AG08396 (cell line): ENCODE measurements at places on chromosomes 11 and 22.

GRCh38 chr11:27217496-27217895, 145.5 kb downstream of the CCDC34 start:
- DNase-seq: no peak

DNA sequence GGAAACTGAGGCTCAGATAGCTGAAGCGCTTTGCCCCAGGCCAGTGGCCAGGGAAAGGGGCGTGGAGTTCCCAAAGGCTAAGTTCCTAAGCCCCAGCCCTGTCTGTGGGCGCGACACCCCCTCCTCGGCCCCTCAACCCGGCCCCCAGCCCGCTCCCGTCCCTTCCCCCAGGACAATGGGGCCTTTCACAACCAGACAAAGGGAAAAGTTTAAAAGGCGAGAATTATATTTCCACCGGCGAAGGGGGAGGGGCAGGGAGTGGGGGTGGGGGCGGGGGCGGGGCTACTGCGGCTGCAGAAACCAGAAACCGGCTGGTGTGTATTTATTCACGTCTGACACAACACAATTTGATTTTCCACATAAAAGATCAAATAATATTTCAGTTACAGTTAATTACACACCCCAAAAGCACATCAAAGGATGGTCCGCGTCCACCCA, 192.1 kb downstream of the MN1 start:
- no peak for DNase-seq

DNA sequence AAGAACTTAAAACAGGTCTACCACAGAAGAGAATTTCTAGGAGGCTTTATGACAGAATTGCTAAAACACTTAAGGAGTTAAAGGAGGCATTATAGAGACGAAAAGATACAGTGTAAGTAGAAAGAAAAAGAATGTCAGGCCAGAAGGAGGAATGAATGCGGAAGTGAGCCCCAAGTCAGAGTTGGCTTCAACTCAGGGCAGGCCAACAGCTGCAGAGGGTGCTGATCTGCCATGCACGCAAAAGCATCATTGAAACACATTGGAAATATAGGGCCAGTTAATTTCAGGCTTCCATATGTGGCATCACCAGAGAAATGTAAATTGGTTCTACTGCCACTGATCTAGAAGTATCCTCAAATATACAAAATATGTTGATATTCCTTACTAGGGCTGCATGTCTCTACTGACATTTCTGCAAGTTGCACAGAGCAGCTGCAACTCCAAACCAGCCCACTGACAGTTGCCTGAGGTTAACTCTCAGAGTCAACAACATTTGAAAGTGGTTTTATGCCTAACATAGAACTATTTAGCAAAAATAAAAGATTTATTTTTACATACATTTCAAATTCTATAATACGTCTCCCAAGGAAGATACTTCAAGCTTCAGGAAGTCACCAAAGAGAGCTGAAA, 324.1 kb downstream of the C11orf87 start:
- DNase-seq: no peak

DNA sequence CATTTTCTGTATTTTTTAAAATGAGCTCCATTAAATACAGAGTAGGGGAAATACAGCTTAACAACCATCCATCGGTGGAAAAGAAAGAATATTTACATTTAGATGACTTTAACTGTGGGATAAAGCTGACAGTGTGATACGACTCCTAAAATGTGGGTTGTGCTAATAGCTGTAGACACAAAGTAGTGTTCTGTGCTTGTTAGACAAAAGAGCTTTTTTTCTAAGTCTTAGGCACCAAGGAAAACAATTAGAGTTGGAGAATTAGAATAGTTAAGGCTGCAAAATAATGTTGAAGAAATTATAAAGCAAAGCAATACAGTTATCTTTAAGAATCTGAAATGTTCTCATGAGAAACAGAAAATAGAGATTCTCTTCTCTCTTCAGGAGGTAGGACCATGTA, 307.7 kb upstream of the KIRREL3 start:
- no peak for DNase-seq

DNA sequence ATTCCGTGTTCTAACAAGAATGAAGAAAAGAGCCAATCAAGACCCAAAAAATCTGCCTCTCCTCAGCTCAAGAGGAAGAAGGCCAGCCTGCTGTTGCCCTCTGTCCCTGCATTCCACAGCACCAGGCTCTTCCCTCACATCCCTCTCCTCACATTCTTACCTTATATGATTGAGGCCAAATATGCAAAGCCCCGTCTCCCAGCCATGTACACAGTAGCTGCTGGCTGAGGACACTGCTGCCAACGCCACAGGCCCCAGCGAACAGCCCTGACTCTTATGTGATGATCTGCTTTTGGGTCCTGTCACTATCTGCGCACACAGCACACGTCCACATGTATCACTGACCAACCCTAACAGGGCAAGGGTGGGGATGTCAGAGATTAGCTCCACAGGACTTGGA, 60.2 kb downstream of the MICAL3 start:
- DNase-seq: peak; percentile 16

- no peak for DNase-seq
These were observed 717.9 kb downstream of the OPCML start for GRCh38 chr11:132814410-132814809.

DNA sequence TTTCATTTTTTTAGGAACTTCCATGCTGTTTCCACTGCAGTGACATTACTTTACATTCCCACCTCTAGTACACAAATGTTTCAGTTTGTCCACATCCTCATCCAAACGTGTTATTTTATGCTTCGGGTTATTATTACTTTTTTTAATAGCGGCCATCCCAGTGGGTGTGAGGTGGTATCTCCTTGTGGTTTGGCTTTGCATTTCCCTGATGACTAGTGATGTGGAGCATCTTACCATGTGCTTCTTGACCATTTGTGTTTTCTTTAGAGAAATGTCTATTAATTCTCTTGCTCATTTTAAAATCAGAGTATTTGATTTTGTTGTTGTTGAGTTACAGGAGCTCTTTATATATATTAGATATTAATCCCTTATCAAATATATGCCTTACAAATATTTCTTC, 70.3 kb upstream of the ANO1 start:
- DNase-seq: no peak

GRCh38 chr11:5815534-5815933, 6.8 kb downstream of the OR52N2 start:
- no peak for DNase-seq

DNA sequence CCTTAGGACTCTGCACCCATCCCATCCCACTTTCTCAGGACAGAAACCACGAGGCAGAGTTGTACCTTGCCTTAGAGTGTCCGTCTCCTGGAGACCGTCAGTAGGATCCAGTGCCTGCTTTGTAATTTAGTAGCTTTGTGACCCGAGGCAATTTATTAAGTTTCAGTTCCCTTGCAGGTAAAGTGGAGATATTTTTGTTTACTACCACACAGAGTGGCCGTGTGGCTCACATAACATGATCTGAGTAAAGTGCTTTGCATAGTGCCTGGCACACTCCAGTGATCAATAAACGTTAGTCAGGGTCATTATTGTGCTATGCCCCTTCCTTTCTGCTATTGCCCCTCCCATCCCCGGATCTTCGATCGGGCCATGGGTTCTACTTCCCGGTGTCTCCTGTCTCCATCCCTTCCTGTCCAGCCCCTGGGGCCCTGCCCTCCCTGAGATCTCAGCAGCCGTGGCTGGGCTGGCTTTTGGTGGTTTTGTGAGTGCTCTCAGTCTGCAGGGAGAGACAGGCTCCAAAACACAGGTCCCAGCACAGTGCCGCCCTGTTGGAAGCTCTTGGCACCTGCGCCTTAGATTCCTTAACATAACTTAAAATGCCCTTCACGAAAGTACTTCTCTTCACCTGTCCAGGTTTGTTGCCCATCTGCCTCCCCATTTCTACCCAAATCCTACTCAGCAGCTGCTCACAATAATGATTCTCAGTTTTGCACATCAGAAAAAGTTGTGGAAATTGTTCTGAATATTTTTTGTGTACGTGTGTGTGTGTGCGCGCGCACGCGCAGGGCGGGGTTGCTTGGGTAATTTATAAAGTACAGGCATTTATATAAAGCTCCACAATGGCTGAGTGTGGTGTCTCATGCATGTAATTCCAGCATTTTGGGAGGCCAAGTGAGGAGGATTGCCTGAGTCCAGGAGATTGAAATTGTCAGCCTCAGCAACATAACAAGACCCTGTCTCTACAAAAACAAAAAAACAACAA, 753.7 kb downstream of the NTM start:
- DNase-seq: no peak

GRCh38 chr11:120703358-120704152, 192.0 kb downstream of the GRIK4 start:
- DNase-seq: no peak

- DNase-seq: no peak
These were observed 1325.8 kb downstream of the TBC1D22A start for GRCh38 chr22:48088251-48088650.

GRCh38 chr22:17749605-17750395, 24.5 kb downstream of the BID start:
- no peak for DNase-seq

GRCh38 chr11:111631666-111632039, 29.4 kb downstream of the SIK2 start:
- DNase-seq: peak; percentile 55

- DNase-seq: no peak
These were observed 17.5 kb downstream of the PPP6R2 start for GRCh38 chr22:50360578-50360977.

DNA sequence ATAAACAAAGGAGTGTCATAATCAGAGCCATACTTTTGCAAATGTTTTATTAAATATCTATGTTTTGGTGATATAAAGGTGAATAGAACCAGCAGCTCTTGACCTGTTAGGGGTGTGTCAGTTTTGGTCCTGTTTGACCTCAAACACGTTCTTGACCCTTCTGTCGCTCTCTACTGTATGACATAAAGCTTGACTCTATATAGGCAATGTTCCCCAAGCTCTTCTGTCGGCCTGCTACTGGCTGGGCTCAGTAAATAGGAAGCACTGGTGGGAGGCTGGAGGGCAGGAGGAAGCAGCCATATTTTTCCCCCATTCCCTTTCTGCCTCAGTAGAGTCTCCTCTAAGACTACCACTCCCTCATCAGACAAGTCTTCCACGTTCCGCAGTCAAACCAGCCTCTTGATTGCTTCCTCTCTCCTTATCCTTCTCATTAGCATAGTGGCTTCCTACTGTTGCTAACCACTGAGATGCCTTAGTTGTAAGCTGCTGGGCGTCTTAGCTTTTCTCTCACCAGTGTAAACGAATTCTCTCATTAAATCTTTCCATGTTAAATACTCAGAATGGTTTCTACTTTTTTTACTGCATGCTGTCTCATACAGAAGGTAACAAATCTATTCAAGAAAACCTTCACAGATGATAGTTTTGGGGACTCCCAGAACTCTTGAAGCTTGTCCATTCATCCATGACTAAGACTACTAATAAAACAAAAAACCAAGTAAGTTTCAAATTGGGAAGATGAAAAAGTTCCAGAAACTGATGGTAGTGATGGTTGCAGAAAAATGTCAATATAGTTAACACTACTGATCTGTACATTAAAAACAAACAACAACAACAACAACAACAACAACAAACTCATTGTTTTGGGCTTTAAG, 3.3 kb downstream of the NPAT start:
- DNase-seq: no peak

GRCh38 chr11:67351275-67352005, 1.9 kb downstream of the POLD4 start:
- peak; percentile 83 for DNase-seq

- DNase-seq: peak; percentile 56
These were observed 42.2 kb upstream of the FAM181B start for GRCh38 chr11:82775736-82776346.

DNA sequence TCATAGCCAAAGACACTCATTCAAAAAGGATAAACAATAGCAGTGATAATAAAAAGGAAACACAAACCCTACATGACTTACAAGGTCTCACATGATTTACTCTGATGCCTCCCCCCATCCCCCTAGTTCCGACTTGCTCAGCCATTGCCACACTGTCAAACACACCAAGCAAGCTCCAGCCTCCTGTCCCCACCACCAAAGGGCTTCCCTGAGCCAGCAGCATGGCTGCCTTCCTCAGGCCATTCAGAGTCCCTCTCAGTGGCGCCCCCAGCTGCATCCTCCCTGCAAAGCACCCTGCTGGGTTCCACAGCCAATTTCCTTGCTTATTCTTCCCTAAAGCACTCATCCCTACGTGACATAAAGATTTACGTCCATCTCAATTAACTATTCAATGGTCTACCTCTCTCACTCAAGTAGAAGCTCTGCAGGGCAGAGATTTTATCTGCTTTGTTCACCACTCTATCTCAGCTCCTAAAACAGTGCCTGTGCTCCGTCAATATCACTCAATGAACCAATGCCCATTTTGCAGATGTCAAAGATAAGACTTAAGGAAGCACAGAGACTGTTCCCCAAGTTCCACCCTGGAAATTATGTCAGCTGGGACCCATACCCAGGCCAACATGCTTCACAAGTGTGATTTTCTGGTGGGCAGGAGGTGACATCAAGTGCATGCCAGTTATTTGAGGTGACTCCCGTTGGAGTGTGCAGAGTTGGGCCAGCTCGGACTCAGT, 106.9 kb downstream of the SYN3 start:
- no peak for DNase-seq

GRCh38 chr11:57124505-57124904, 57.2 kb upstream of the LRRC55 start:
- DNase-seq: no peak

DNA sequence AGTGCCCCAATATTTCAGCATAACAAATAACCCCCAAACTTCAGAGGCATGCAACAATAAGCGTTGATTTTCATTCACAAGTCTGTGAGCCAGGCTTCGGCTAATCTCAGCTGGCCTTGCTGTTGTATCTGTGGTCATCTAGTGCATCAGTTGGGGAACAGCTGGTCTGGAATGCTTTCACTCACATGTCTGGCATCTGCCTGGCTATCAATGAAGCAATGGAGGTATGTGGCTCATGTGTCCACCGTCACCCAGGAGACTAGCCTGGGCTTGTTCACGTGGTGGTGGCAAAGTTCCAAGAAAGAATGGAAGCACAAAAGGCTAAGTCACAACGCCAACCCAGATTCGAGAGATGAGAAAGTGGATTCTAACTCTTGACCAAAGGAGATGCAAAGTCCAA, 304.8 kb upstream of the ISX start:
- no peak for DNase-seq

- no peak for DNase-seq
These were observed 127.4 kb downstream of the ELP4 start for GRCh38 chr11:31636983-31637382.

GRCh38 chr22:29331213-29331612, 15.7 kb upstream of the RASL10A start:
- no peak for DNase-seq

DNA sequence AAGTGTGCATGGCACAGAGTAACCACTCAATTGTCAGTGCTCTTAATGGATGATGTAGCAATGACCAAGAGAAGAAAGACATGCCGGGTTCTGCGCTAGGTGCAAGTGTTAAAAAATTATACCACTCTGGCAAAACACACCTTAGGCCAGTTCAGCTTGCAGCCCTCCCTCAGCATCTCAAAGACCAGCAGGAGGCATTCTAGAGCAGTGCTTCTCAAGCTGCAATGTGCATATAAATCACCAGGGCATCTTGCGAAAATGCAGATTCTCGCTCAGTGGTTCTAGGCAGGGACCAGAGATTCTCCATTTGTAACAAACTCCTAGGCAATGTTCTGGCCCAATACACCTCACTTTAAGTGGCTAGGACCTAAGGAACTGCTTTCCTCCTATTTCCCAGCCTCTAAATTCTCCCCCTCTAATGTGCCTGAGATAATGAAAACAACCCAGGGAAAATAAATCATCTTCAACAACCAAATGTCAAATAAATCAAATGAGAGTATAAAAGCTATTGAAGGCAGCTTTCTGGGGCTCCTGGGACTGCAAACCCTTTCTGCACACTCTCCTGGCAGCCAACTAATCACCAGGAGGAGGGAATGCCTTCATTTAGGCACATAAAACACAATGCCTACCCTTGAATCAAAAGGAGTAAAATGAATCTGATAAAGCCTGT, 337.2 kb upstream of the API5 start:
- no peak for DNase-seq
